ENCODE measurements at places on chromosomes 2 and 18. TPM values are rescaled to one million over a fixed set of nuclear protein-coding genes. Genes with fewer than 3 reads are reported as not detected.

The SDC1 gene
- total RNA-seq: 0.14 TPM

GRCh38 chr2:36125702-36126101, 229.9 kb upstream of the CRIM1 start:
- no peak overlapping the region for H3K4me3 ChIP-seq
- H3K27me3 ChIP-seq: peaks cover 5% of the 10 kb centered on the region
- H3K36me3 ChIP-seq: no peaks in the 10 kb centered on the region
- DNase-seq: no peak
- peaks cover 7% of the 10 kb centered on the region for H3K4me1 ChIP-seq

DNA sequence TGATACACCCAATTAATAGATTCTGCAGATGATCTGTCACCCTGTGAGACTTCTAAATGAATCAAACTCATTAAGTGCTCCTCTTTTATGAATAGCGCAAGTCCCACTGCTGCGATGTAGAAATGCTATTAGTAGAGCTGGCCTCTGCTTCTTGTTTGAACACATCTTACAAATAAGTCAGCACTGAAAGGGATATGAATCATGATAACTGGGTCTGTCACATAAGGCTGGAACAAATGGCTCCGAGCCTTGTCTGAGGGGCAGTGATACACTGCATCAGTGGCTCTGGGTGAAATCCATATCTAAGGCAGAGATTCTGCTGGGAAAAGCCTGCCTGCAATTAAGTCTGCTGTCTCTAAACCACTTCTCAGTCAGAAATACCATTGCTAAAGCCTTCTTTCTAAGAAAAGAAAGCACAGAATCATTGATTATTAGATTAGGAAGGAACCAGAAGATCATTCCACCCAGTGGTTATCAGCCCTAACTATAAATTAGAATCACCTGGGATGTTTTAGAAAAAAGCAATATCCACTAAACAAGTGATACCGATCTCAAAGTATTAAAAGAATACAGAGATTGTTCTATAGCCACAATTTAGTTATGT, 75.2 kb downstream of the SLC5A7 start:
- H3K27me3 ChIP-seq: no peaks in the 10 kb centered on the region
- H3K4me3 ChIP-seq: no peak overlapping the region
- no peak overlapping the region for H3K27ac ChIP-seq
- no peaks in the 10 kb centered on the region for H3K36me3 ChIP-seq
- no peaks in the 10 kb centered on the region for H3K4me1 ChIP-seq
- DNase-seq: no peak

DNA sequence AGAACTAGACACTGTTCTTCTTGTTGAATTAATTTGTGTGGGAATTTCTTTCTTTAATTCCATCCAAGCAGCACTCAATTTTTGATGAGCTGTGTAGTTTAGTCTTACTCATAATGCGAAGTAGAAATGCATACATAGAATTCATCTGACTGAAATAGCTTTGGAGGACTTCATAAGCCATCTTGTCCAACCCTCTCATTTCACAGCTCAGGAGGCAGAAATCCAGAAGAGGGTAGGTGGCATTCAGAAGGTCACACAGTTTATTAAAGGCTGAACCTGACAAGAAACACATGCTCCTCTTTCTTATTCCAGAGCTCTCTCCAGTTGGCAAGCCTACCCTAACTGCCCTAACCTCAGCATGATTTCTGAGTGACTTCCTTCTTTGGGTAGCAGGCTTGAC, 169.2 kb upstream of the NOSTRIN start:
- H3K27me3 ChIP-seq: no peaks in the 10 kb centered on the region
- no peak overlapping the region for H3K4me3 ChIP-seq
- peaks cover 8% of the 10 kb centered on the region for H3K4me1 ChIP-seq
- H3K36me3 ChIP-seq: no peaks in the 10 kb centered on the region

DNA sequence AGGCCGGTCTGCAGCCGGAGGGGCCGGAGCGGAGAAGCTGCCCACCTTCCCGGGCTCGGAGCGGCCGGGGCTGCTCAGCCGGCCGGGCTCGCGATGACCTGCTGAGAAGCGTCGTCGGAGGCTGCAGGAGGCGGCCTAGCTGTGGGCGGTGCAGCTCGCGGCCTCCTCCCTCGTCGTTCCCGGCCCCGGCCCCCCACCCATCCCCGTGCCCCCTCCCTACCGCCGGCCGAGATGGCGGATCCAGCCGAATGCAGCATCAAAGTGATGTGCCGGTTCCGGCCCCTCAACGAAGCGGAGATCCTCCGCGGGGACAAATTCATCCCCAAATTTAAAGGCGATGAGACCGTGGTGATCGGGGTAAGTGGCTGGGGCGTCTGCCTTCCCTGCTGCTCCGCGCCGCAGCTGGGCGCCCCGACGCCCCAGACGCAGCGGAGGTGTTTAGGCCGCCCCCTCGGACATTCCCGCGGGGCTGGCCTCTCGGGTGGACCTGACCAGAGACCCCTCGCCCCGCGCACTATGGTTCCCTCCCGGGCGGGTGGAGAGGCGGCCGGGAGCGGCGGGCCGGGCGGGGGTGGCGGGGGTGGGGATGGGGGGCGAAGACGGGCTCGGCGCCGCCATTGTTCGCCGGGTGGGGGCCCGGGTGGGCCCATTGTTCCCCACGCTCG, 492 bp downstream of the KIF5C start:
- peak; percentile 11 for DNase-seq
- peaks cover 3% of the 10 kb centered on the region for H3K36me3 ChIP-seq
- H3K27me3 ChIP-seq: peaks cover 19% of the 10 kb centered on the region
- H3K4me3 ChIP-seq: peak overlapping the region; percentile 82
- peaks cover 10% of the 10 kb centered on the region for H3K4me1 ChIP-seq

DNA sequence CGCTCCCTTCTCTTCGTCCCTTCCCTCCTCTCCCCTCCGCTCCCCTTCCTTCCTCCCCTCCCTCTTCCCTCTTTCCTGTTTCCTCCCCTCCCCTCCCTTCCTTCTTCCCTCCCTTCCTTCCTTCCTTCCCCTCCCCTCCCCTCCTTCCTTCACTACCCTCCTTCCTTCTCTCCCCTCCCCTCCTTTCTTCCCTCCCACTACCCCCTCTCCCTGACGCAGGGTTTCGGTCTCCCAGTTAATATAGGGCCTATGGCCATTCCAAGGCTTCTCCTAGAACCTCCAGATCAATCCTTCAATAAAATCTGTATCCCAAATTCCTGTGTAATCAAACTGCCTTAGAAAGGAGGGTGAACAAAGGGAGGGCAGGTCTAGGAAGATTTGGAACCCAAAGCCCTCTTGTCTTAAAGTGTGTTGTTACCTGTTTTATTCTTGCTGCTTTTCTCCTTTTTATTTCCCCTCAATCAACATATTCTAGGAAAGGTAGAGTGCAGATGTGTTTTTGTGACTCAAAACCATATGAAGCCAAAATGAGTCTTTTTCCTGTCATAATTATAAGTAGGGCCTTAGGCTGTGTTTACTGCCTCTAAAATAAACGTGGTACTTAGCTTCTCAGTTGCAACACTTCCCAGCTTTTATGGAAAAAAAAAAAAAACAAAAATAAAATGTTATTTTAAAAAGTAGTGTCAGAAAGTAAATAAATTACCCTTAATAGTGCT, 53.7 kb downstream of the GPD2 start:
- peaks cover 55% of the 10 kb centered on the region for H3K4me1 ChIP-seq
- peaks cover 3% of the 10 kb centered on the region for H3K36me3 ChIP-seq
- H3K4me3 ChIP-seq: no peak overlapping the region
- no peak for DNase-seq
- H3K27me3 ChIP-seq: no peaks in the 10 kb centered on the region
- H3K27ac ChIP-seq: peak overlapping the region; percentile 79

DNA sequence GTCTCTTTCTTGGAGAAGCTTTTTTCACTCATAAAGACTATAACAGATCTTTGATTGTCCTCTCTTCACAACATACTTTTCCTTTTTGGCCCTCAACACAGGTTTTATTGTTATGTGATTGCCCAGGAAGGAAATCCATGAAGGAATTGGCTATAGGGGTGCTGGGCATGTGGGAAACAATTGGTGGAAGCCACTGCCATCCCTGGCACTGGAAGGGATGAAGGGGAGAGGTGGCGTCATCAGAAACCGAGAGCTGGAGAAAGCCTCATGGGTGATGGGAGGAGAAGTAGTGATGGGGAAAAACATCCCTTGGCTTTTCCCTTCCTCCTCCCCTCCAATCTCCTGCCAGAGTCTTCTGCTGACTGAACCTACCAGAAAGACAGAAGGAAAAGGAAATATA, 106.2 kb downstream of the SPOPL start:
- H3K27ac ChIP-seq: no peak overlapping the region
- H3K27me3 ChIP-seq: no peaks in the 10 kb centered on the region
- no peak for DNase-seq
- no peaks in the 10 kb centered on the region for H3K36me3 ChIP-seq
- H3K4me3 ChIP-seq: no peak overlapping the region
- no peaks in the 10 kb centered on the region for H3K4me1 ChIP-seq

DNA sequence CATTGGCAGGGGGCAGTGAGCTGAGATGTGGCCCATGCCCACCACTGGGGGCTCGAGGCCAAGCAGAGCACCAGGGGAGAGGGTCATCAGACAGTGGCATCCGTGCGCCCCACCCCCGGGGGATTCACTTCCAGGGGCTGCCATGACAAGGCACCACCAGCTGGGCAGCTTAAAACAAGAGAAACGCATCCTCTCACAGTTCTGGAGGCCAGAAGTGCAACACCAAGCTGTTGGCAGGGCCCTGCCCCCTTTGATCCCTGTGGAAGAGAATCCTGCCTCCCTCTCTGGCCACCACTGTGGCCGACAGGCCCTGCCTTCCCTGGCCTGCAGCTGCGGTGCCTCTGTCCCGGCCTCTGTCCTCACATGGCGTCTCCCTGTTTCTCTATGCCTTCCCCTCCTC, 187.7 kb upstream of the ID2 start:
- DNase-seq: no peak
- H3K4me3 ChIP-seq: no peak overlapping the region
- H3K27ac ChIP-seq: no peak overlapping the region
- H3K27me3 ChIP-seq: peaks cover 6% of the 10 kb centered on the region
- peaks cover 17% of the 10 kb centered on the region for H3K4me1 ChIP-seq

- peak overlapping the region; percentile 61 for H3K4me3 ChIP-seq
- peaks cover 2% of the 10 kb centered on the region for H3K36me3 ChIP-seq
- DNase-seq: peak; percentile 84
Observed at GRCh38 chr18:46155641-46156051, 51.5 kb downstream of the HAUS1 start.

DNA sequence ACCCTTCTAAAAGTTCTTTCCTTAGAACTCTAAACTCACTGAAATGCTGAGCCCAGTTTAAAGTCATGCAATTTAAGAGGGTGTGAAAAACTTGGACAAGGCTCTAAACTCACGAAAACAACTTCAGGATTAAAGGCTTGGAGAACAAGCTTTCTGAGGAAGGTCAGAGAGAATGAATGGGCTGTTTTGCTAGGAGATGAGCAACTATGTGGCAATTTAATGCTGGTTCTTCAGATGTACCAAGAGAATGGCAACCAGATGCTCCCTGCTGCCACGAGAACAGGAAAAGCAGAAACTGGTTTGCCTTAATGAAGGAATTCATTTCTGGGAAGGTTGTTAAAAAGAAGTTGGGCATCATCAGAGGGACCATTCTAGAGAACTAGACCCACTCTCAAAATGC, 77.8 kb upstream of the PMAIP1 start:
- DNase-seq: no peak
- H3K27ac ChIP-seq: no peak overlapping the region
- no peaks in the 10 kb centered on the region for H3K4me1 ChIP-seq
- H3K4me3 ChIP-seq: no peak overlapping the region
- H3K27me3 ChIP-seq: peaks cover 8% of the 10 kb centered on the region

DNA sequence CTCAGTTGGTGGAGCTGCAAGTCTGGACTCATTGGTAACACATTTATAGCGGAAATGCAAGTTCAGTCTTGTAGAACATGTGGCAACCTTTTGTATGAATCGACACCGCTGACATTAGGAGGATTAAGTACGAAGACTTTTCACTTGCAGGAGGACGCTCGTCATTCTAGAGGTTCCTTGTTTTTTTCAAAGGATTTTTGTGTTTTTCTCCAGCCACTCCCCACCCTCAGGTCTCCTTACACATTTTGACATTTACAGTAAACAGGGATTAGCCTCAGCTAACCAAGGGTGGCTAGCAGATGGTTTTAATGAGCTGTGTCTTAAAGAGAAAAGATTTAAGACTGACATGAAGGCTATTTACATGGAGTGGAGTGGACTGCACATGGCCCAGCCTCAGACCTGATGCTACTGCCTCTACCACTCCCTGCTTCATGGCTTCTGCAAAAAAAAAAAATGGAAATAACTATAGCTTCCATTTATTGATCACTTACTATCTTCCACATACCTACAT, 173.8 kb downstream of the TRIB2 start:
- DNase-seq: no peak
- no peak overlapping the region for H3K4me3 ChIP-seq
- no peaks in the 10 kb centered on the region for H3K27me3 ChIP-seq
- no peaks in the 10 kb centered on the region for H3K36me3 ChIP-seq

DNA sequence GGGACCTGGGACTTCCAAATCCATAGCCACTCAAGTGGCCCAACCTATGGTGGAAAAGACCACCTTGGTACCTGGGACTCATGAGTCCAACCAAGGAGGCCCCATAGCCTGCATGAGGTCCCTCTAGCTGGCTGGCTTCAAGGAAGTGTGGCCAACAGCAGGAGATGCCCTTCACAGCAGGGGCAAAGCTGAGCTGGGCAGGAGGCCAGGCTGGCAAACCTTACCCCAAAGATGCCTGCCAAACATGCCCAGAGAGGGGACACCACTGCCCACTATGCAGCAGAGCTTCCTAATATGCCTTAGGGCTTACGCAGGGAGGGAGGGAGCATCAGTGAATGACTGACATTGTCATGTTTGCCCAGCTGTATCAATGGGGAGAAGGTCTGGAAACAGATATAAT, 188.0 kb upstream of the GLI2 start:
- H3K27me3 ChIP-seq: peaks cover 3% of the 10 kb centered on the region
- no peak overlapping the region for H3K27ac ChIP-seq
- no peak overlapping the region for H3K4me3 ChIP-seq
- no peaks in the 10 kb centered on the region for H3K36me3 ChIP-seq
- DNase-seq: no peak

- H3K27ac ChIP-seq: no peak overlapping the region
- peaks cover 2% of the 10 kb centered on the region for H3K27me3 ChIP-seq
- no peak for DNase-seq
- no peaks in the 10 kb centered on the region for H3K36me3 ChIP-seq
- H3K4me3 ChIP-seq: no peak overlapping the region
Observed at GRCh38 chr2:18046558-18047212, 168.2 kb downstream of the KCNS3 start.

DNA sequence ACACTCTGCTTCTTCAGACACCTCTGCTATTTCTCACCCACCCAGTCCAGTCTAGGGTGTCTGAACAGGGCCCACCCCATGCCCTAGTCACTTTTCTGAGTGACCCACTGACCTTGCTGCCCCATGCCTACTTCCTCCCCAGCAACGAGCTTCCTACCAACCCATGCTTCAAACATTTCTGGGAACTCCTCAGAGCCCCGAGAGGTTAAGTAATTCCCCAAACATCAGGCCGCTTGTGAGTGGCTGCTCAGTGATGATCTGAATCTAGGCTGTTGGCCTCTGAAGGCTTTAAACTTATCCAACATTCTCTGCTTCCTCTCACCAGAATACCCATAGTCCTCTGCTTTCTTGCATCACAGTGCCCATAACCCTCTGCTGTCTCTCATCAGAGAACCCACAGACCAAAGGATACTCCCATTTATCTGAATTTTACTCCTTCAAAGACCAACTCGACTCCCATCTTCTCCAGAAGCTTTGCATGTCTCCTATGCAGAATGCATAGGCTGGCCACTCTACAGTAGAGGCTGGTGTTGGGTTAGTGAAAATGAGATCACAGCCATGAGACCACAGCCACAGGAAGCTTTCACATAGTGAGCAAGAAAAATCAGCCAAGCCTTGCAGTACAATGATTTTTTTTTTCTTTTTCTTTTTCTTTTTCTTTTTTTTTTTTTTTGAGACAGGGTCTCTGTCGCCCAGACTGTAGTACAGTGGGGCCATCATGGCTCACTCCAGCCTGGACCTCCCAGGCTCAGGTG, 309.5 kb upstream of the LYPD1 start:
- no peaks in the 10 kb centered on the region for H3K4me1 ChIP-seq
- DNase-seq: no peak
- H3K27ac ChIP-seq: no peak overlapping the region
- H3K4me3 ChIP-seq: no peak overlapping the region

Data from activated CD8-positive, alpha-beta T cell treated with anti-CD3 and anti-CD28 coated beads for 36 hours (primary cell).